ENCODE measurements at places on chromosomes 13 and 19.

- no peak for DNase-seq
These were observed 26.7 kb downstream of the MIER2 start for GRCh38 chr19:317710-318508.

DNA sequence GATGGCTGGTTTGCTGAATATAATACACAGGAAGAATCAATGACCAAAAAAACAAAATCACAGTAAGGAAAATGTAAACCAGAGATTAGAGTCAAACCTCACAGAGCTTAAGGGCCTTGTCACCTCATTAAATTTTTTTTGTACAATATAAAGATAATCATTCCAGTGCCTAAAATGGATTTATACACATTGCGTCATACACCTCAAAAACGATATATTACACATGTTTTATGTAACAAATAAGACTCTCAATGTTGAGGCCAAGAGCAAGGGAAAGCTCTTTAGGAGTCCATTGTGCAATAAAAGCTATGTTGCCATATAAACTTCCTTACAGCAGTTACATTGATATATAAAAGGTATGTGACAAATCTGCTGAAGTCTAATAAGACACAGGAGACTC is 856.7 kb upstream of the SLITRK1 start:
- no peak for DNase-seq

- no peak for DNase-seq
These were observed 19.5 kb downstream of the CAPS start for GRCh38 chr19:5933391-5934068.

GRCh38 chr13:24900507-24900906 is 136.5 kb downstream of the RNF17 start:
- no peak for DNase-seq
